ENCODE measurements at places on chromosomes 3 and 15. TPM values are rescaled to one million over a fixed set of nuclear protein-coding genes. Genes with fewer than 3 reads are reported as not detected.

Gene CLDN18
- not detected for total RNA-seq

Gene MFGE8
- 13.7 TPM for total RNA-seq

Gene SLCO3A1
- 26.3 TPM for total RNA-seq

Gene NANOGP8
- total RNA-seq: not detected

Gene GOLGA8T
- not detected for total RNA-seq

Gene PRSS50
- not detected for total RNA-seq

Gene SERINC4
- total RNA-seq: 0.28 TPM

Gene RAB7A
- total RNA-seq: 322 TPM

Gene SELENOS
- 39.2 TPM for total RNA-seq

Gene ARGFX
- total RNA-seq: not detected

Gene CPN2
- total RNA-seq: not detected

Gene ERC2
- total RNA-seq: 0.09 TPM

Gene MEGF11
- total RNA-seq: not detected

Gene EEF1AKMT4
- total RNA-seq: 10.6 TPM

Gene AHSG
- total RNA-seq: not detected

GRCh38 chr3:41457176-41457575 lies 257.9 kb downstream of the CTNNB1 start:
- no peak overlapping the region for H3K4me3 ChIP-seq
- H3K36me3 ChIP-seq: no peaks in the 10 kb centered on the region
- H3K27ac ChIP-seq: no peak overlapping the region
- no peak for DNase-seq
- H3K4me1 ChIP-seq: no peaks in the 10 kb centered on the region
- H3K27me3 ChIP-seq: no peaks in the 10 kb centered on the region

- no peak overlapping the region for H3K4me3 ChIP-seq
- H3K27ac ChIP-seq: no peak overlapping the region
- DNase-seq: no peak
- peaks cover 7% of the 10 kb centered on the region for H3K4me1 ChIP-seq
- H3K27me3 ChIP-seq: peaks cover 13% of the 10 kb centered on the region
- no peaks in the 10 kb centered on the region for H3K36me3 ChIP-seq
Measured at GRCh38 chr15:45710657-45711056, 75.8 kb downstream of the SQOR start.

DNA sequence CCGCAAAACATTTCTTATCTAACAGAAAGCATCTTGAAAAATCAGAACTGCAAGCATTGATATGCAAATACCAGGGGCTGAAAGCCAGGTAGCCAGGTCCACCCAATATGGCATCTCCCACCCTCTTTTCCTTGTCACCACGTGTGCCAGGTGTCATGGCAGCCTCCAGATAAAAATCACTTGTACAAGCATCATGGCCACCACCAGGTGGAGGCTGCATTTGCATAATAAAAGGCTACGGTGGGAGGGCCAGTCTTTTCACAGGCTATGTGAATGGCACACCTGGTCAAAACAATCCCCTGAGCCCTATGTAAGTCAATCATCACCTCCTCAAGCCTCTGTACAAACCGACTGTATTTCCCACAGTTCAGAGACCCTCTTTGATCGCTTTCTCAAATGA lies 1233.1 kb upstream of the ALCAM start:
- no peak for DNase-seq
- no peak overlapping the region for H3K27ac ChIP-seq
- no peaks in the 10 kb centered on the region for H3K27me3 ChIP-seq
- no peak overlapping the region for H3K4me3 ChIP-seq
- H3K4me1 ChIP-seq: no peaks in the 10 kb centered on the region
- no peaks in the 10 kb centered on the region for H3K36me3 ChIP-seq

GRCh38 chr15:91854639-91854990 lies 1.1 kb downstream of the SLCO3A1 start:
- peak overlapping the region; percentile 84 for H3K4me3 ChIP-seq
- peaks cover 16% of the 10 kb centered on the region for H3K36me3 ChIP-seq

DNA sequence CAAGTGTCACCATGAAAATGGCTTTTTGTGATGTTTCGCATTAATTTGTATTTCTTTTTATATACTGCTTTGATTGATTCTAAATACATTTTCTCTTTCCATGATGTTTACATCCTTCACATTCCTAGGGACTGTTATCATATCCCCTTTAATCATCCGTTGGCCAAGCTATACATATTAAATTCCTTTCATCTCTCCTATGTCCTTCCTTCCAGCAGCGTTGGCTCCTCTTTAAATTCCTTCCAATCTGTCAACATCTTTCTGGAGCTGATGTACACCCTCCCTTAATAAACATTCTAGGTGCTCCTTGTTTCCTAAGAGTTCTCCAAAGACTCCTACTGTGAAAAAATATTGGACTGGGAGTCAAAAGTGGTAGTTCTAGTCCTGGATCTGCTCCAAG lies 87.8 kb downstream of the IGF2BP2 start:
- no peaks in the 10 kb centered on the region for H3K36me3 ChIP-seq
- H3K27me3 ChIP-seq: peaks cover 15% of the 10 kb centered on the region
- no peak for DNase-seq

GRCh38 chr3:187725224-187725623 lies 20.0 kb downstream of the BCL6 start:
- no peak overlapping the region for H3K4me3 ChIP-seq
- H3K36me3 ChIP-seq: peaks cover 78% of the 10 kb centered on the region
- no peak for DNase-seq
- no peaks in the 10 kb centered on the region for H3K4me1 ChIP-seq

DNA sequence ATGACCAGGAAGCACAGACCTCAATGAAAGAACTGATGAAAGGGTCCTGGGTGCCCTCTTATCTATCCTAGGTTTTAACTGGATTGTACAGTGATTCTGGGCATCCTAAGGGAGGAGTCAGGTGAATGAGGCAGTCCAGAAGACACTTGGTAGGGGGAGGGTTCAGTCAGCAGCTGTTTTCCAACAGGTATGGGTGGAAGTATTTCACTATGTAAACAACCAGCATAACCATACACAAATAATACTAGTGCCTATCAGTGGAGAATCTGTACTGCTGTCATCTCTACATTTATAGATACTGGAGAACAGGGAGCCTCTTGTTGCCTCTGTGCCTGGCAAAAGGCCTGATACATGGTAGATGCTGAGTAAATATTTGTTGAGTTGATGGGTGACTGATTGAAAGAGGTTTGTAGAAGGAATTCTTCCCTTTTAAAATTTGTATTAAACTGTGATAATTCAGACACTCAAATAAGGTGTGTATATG lies 328.5 kb downstream of the RBMS3 start:
- H3K4me1 ChIP-seq: no peaks in the 10 kb centered on the region
- H3K27ac ChIP-seq: no peak overlapping the region
- H3K36me3 ChIP-seq: no peaks in the 10 kb centered on the region
- no peak overlapping the region for H3K4me3 ChIP-seq
- H3K27me3 ChIP-seq: no peaks in the 10 kb centered on the region

- no peak for DNase-seq
- H3K27me3 ChIP-seq: no peaks in the 10 kb centered on the region
- H3K4me3 ChIP-seq: no peak overlapping the region
Measured at GRCh38 chr3:158506456-158506855, 64.5 kb upstream of the MLF1 start.

- DNase-seq: no peak
- H3K27me3 ChIP-seq: no peaks in the 10 kb centered on the region
- no peaks in the 10 kb centered on the region for H3K36me3 ChIP-seq
- peaks cover 24% of the 10 kb centered on the region for H3K4me1 ChIP-seq
- peak overlapping the region; percentile 37 for H3K4me3 ChIP-seq
Measured at GRCh38 chr3:69282181-69282580, 103.7 kb downstream of the FRMD4B start.

DNA sequence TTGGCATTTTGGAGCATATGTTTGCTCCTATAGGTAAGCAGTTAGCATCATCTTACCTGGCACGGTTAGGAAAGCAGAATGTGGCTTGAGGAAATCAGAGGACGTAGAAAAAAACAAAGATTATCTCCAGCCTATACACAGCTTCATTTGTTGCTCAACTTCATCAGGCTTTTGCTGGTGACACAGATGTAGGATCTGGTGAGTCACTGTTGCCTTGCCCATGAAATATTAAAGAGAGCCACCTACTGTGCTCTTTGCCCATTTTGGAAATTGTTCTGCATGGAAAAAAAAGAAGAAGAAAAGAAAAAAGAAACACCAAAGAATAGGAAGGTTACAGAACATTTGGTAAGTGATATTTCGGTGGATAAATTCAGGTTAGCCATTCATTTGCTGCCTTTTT lies 3.8 kb downstream of the IL1RAP start:
- H3K4me3 ChIP-seq: no peak overlapping the region
- no peaks in the 10 kb centered on the region for H3K27me3 ChIP-seq
- DNase-seq: no peak
- H3K36me3 ChIP-seq: peaks cover 64% of the 10 kb centered on the region
- no peak overlapping the region for H3K27ac ChIP-seq
- peaks cover 53% of the 10 kb centered on the region for H3K4me1 ChIP-seq

DNA sequence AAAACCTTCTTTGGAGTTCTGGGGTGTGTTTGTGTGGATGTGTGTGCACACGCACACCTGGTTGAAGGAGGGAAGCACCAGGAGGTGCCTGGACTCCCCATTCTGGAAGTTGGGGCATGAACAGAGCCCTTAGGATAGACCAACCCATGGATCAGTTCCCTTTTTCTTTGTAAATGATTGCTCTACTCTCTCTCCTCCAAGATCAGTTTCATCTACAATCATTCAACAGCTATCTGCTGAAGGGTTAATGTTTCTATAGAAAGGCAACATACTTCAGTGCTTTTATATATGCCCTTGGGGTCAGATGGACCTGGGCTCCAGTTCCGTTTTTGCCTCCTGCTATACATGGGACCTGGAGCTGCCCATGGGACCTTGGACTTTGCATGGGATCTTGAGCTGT lies 352.1 kb upstream of the CFAP20DC start:
- H3K4me1 ChIP-seq: peaks cover 4% of the 10 kb centered on the region
- H3K36me3 ChIP-seq: peaks cover 5% of the 10 kb centered on the region
- no peak overlapping the region for H3K27ac ChIP-seq
- H3K4me3 ChIP-seq: no peak overlapping the region
- H3K27me3 ChIP-seq: peaks cover 8% of the 10 kb centered on the region

- H3K36me3 ChIP-seq: peaks cover 32% of the 10 kb centered on the region
- H3K4me1 ChIP-seq: peaks cover 28% of the 10 kb centered on the region
- peak overlapping the region; percentile 87 for H3K4me3 ChIP-seq
- peak; percentile 76 for DNase-seq
Measured at GRCh38 chr3:141875893-141876380, 506 bp upstream of the ATP1B3 start.

- peaks cover 57% of the 10 kb centered on the region for H3K27me3 ChIP-seq
- no peaks in the 10 kb centered on the region for H3K36me3 ChIP-seq
- DNase-seq: no peak
Measured at GRCh38 chr3:120357807-120358206, 8.7 kb upstream of the LRRC58 start.

DNA sequence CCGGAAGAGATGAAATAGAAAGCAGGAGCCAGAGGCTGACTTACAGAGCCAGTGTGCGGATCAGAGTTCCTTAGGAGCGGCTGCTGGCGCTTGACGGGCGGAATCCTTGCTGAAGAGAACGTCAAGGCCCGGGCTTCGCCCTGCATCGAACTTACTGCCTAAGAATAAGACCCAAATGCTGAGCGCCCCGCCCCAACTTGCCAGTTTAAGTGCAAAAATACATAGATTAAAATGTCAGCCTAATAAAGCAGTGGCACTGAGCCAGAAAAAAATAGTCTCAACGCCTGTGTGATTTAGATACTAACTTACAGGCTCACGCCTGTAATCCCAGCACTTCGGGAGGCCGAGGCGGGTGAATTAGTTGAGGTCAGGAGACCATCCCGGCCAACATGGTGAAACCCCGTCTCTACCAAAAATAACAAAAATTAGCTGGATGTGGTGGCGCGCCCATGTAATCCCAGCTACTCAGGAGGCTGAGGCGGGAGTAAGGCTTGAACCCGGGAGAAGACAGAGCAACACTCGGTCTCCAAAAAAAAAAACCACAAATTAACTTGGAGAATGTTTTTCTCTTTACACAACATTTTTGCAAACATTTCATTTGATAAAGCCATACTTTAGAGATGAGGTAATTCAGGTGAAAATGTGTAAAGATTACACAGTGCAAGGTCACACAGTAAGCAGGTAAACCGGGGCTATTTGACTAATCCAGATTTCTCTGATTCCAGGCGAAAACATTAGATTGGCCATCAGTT lies 1.2 kb upstream of the UBP1 start:
- peak overlapping the region; percentile 100 for H3K27ac ChIP-seq
- H3K27me3 ChIP-seq: no peaks in the 10 kb centered on the region
- H3K4me3 ChIP-seq: peak overlapping the region; percentile 100
- H3K36me3 ChIP-seq: peaks cover 15% of the 10 kb centered on the region

- H3K4me1 ChIP-seq: peaks cover under 1% of the 10 kb centered on the region
- no peak for DNase-seq
- no peak overlapping the region for H3K27ac ChIP-seq
- H3K36me3 ChIP-seq: no peaks in the 10 kb centered on the region
Measured at GRCh38 chr15:49809894-49810609, 189.2 kb downstream of the DTWD1 start.

DNA sequence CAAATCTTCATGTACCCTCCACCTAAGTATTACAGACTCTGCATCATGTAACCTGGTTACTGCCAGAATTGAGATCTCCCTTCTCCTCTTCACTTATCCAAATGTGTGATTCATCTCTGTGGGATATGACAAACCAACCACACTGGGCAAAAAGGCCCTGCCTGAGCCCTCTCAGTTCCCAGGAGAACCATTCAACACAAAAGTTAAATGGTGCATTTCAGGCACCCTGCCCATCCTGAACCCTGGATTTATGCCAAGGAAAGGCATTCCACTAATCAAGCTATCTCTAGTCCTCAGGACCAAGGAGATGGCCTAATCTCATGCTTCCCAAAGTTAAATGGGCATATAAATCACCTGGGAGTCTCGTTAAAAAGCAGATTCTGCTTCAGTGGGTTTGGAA lies 108.5 kb downstream of the TNIK start:
- H3K4me3 ChIP-seq: no peak overlapping the region
- H3K4me1 ChIP-seq: peaks cover 55% of the 10 kb centered on the region
- no peaks in the 10 kb centered on the region for H3K27me3 ChIP-seq
- no peak overlapping the region for H3K27ac ChIP-seq

GRCh38 chr3:86733257-86733656 lies 257.7 kb downstream of the VGLL3 start:
- H3K27ac ChIP-seq: no peak overlapping the region
- no peaks in the 10 kb centered on the region for H3K27me3 ChIP-seq
- no peak overlapping the region for H3K4me3 ChIP-seq
- DNase-seq: no peak
- H3K36me3 ChIP-seq: no peaks in the 10 kb centered on the region

DNA sequence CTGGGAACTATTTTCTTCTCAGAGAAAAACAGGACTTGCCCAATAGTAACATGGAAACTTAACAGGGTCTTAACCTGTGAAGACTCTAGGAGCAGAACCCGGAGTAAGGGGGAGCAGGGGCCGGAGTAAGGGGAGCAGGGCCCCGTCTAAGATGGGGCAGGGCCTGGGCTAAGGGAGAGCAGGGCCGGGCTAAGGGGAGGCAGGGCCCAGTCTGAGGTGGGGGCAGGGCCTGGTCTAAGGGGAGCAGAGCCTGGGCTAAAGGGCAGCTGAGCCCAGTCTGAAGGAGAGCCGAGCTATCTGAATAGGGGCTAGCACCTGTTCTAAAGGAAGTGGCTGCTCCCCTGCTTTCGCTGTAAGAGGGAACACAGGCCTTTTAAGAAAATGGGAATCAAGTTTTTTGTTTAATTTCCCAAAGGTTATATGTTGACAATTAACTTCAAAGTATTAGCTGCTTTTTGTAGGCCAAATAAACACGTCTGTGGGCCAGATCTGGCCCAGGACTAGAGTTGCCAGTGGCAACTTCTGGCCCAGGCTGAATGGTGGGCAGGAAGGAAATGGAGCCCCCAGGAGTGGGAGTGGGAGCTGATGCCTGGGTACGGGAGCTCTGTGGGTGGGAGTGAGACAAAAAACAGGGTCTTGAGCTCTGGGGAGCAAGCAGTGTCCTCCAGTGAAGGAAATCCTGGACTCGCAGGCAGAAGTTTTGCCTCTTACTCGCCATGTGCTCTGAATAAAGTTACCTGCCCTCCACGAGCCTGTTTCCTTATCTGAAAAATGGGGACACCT lies 32.5 kb downstream of the CSPG4 start:
- no peaks in the 10 kb centered on the region for H3K36me3 ChIP-seq
- no peak overlapping the region for H3K4me3 ChIP-seq
- H3K27ac ChIP-seq: no peak overlapping the region
- no peaks in the 10 kb centered on the region for H3K4me1 ChIP-seq

All from activated T-helper 2 cell treated with anti-CD3 and anti-CD28 coated beads, Interferon-gamma antibody, Interleukin-2, Interleukin-4, amounts not matched to agents 10 μg/mL and 5 μg/mL and 100 μg/mL, durations not matched to agents 14 hours and 24 hours and 36 hours (primary cell).